ENCODE measurements at places on chromosomes 1 and 21. TPM values are rescaled to one million over a fixed set of nuclear protein-coding genes. Genes with fewer than 3 reads are reported as not detected.

NGF gene
- total RNA-seq, result 0.35 TPM

GREM2 gene
- total RNA-seq, result not detected

ZNF648 gene
- total RNA-seq, result not detected

OR2W3 gene
- total RNA-seq, result not detected

BATF3 gene
- total RNA-seq, result not detected

PTCH2 gene
- total RNA-seq, result not detected

RPS8 gene
- total RNA-seq, result 2,737 TPM

OLFML3 gene
- total RNA-seq, result 0.65 TPM

LCE2C gene
- total RNA-seq, result not detected

AVPR1B gene
- total RNA-seq, result not detected

SLC45A3 gene
- total RNA-seq, result 6.2 TPM

CLCA1 gene
- total RNA-seq, result 0.14 TPM

NOS1AP gene
- 0.07 TPM for total RNA-seq

ERG gene
- total RNA-seq, result not detected

SPRR5 gene
- 0.71 TPM for total RNA-seq

Data from airway epithelial cell (primary cell).